ENCODE measurements at places on chromosomes 5 and 9.

DNA sequence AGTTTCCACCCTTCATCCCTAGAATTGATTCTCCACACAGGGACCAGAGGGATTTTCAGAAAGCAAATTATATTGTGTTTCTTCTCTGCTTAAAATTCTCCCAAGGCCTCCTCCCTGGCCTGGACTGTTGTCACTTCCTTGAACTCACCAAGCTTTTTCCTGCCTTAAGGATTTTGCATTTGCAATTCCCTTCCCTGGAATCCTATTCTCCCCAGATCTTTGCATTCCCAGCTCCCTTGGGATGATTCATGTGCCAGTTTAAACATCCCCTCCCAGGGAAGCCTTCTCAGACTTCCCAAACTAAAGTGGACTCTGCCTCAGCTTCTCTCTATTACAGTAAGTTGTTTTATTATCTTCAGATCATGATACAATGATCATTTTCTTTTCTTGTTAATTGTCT, 35.2 kb upstream of the PDE8B start:
- DNase-seq: no peak

- no peak for DNase-seq
Measured at GRCh38 chr5:103973669-103974068, 411.1 kb upstream of the NUDT12 start.

DNA sequence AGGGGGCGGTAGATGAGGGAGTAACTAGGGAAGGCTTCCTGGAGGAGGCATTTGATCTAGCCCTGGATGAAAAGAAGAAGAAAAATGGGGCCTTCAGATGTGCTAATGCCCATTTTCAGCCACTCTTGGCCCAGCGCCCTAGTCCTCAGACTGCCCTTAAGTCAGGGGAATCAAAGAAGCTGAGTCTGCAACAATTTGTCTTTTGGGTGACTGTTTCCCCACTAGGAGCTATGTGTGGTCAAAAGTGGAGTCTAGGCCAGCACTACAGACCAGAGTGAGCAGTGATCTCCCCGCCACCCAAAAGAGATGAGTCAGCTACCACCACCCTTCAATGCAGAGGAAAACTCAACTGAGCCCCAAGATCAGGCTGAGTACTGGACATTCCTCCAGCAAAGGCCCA, 542.1 kb downstream of the BNC2 start:
- DNase-seq: no peak

DNA sequence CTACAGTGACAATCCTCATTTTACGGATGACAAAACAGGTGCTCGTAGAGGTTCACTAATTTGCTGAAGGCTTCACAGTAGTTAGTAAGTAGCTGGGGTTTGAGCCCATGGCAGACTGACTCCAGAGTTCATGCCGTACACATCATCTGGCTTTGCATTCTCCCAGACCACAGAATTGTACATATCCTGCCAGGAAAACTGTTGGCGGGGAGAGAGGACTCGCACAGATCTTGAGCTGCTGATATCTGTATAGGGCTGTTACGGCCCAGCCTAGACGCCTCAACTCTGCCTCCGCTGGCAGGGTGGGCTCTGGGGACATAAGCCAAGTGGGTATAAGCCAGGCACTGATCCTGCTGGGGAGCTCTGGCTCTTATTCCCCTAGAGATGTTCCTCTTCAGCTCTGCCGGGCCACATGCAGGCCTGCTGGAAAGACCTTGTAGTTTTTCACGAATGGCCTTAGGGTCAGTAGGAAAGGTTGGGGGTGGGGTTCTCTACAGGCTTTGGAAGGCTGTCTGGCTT, 16.3 kb downstream of the LARP1 start:
- DNase-seq: no peak

GRCh38 chr9:72977670-72978069, 24.8 kb upstream of the ALDH1A1 start:
- DNase-seq: no peak

- DNase-seq: no peak
Measured at GRCh38 chr9:6829536-6829935, 71.8 kb downstream of the KDM4C start.

Measured in activated CD4-positive, alpha-beta T cell treated with anti-CD3 and anti-CD28 coated beads for 1 hour (primary cell).